HFFc6 (cell line): ENCODE measurements at places on chromosomes 2 and 18. TPM values are rescaled to one million over a fixed set of nuclear protein-coding genes. Genes with fewer than 3 reads are reported as not detected.
A peak's percentile ranks its signal among the peaks of the same experiment; 100 is the strongest.

- no peak for DNase-seq
- peaks cover 3% of the 10 kb centered on the region for H3K27me3 ChIP-seq
- no peak overlapping the region for H3K4me3 ChIP-seq
- no peaks in the 10 kb centered on the region for H3K36me3 ChIP-seq
- no peak overlapping the region for H3K27ac ChIP-seq
These were observed 19.4 kb downstream of the TOGARAM2 start for GRCh38 chr2:29000481-29000880.

DNA sequence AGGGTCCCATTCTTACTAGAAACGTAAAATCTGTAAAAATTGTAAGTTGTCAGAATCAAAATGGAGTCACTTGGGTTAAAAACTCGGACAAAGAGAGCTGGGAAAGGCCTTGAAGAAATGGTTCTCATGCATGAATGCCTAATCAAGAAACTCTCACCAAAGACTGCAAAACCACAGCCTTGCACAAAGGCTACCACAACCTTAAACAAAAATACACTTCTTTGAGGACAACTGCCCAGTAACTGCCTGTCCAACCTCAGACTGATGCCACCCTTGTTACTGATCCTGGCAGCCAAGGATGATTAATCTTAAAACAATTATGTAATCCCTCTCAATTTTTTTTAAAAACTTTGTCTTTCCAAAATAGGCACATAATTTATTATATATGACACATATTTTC, 299.3 kb downstream of the CCDC85A start:
- 0 out of 2 replicates have a peak, but pooled peaks cover 8% of the 10 kb centered on the region for H3K36me3 ChIP-seq
- H3K4me1 ChIP-seq: peaks cover 31% of the 10 kb centered on the region
- no peak for DNase-seq
- no peaks in the 10 kb centered on the region for H3K27me3 ChIP-seq
- no peak overlapping the region for H3K4me3 ChIP-seq

DNA sequence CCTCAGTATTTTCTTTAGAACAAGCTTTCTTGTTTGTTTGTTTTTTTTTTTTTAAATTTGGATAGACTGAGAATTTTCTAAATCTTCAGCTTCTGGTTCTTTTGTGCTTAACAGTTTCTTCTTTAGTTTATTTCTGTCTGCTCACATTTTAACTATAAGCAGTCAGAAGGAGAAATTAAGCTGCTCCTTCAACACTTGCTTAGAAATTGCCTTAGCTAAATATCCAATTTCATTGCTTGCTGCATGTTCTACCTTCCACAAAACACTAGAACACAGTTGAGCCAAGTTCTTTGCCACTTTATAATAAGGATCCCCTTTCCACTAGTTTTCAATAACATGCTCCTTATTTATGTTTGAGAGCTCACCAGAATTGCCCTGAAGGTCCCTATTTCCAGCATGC, 57.7 kb downstream of the NBEAL1 start:
- H3K27me3 ChIP-seq: peaks cover 2% of the 10 kb centered on the region; the same call in 1 of the 2 replicates
- peaks cover 4% of the 10 kb centered on the region; the same call in 1 of the 2 replicates for H3K4me1 ChIP-seq
- H3K27ac ChIP-seq: no peak overlapping the region
- peaks cover 30% of the 10 kb centered on the region for H3K36me3 ChIP-seq

DNA sequence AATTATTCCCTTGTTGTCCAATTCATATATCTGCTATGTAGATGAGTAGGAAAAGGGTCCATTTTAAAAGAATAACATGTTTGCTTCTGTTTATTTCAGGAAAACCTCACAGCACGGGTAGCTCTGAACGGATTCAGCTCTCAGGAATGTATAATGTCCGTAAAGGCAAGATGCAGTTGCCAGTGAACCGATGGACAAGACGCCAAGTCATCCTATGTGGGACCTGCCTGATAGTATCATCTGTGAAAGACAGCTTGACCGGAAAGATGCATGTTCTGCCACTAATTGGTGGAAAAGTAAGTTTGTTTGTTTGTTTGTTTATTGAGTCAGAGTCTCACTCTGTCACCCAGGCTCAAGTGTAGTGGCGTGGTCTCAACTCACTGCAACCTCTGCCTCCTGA, 114.6 kb downstream of the PHLPP1 start:
- no peak for DNase-seq
- no peak overlapping the region; the same call in 1 of the 2 replicates for H3K27ac ChIP-seq
- H3K36me3 ChIP-seq: no peaks in the 10 kb centered on the region; the same call in 1 of the 2 replicates
- H3K4me3 ChIP-seq: no peak overlapping the region

DNA sequence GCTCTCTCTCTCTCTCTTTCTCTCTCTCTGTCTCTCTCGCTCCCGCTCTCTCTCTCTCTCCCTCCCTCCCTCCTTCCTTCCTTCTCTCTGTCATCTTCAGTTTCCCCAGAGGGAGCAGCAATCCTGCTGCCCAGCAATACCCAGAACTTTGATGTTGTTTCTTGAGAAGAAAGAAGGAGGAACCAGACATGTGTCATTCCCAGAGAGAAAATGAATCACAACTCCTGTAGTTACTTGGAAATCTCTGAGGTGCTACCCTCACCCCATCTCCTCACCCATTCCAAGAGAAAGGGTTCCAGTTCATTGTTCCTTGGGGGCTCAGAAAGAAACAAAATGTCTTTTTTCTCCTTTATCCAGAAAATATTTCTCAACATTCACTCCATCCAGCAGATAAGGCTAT, 449.1 kb downstream of the TNS1 start:
- H3K27ac ChIP-seq: no peak overlapping the region
- DNase-seq: no peak
- H3K4me1 ChIP-seq: peaks cover 69% of the 10 kb centered on the region
- 0 out of 2 replicates have a peak, but pooled peaks cover 2% of the 10 kb centered on the region for H3K27me3 ChIP-seq
- no peak overlapping the region for H3K4me3 ChIP-seq

DNA sequence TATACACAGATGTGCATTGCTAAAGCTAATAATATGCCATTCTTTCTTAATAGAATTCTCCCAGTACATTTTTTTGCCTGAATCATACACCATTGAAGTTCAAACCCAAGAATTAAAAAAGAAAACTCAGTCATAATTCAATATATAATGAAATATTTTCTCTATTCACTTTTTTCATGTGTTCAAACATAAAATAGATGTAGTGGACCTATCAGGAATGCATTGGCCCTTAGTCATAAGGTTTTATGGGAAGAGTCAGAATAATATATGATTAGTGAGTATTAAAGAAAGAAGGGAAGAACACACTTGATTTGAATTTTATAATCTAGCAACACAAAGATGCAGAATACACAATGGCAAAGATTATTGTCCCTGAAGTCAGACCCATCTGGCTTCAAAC, 297.0 kb upstream of the COL3A1 start:
- H3K4me1 ChIP-seq: peaks cover 43% of the 10 kb centered on the region
- no peak overlapping the region for H3K4me3 ChIP-seq
- no peak for DNase-seq
- H3K27ac ChIP-seq: no peak overlapping the region
- H3K36me3 ChIP-seq: no peaks in the 10 kb centered on the region

DNA sequence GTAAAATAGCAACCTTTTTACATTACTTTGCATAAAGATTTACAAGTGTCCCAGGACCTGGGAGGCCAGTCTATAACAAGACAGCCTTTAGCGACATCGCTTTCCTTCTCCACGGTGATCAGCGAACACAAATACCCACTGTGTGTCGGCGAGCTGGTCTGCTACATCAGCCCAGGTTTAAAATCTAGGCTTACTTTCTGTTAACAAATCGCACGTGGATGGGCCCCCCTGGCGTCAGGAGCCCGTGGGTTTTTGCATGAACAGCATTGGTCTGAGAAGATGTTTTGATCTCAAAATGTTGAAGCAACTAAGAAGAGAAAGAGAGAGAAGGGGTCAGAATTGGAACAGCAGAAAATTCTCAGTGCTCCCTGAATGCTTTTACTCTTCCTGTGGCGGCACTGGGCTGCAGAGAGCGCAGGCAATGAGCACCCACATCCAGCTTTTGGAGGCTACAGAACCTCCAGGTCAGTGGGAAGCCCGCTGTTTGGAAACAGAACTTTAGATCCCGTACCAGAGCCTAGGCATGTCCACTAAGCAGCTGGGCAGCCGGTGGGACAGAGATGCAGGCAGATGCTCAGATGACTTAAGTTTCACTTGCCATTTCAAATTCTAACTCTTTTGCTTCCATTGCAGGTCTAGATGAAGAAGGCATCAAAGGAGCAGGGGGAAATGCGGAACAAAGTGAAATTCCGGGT, 32.9 kb downstream of the CYP27C1 start:
- no peak overlapping the region for H3K27ac ChIP-seq
- peaks cover 6% of the 10 kb centered on the region for H3K36me3 ChIP-seq
- H3K27me3 ChIP-seq: peaks cover 28% of the 10 kb centered on the region
- no peaks in the 10 kb centered on the region for H3K4me1 ChIP-seq
- no peak overlapping the region for H3K4me3 ChIP-seq

DNA sequence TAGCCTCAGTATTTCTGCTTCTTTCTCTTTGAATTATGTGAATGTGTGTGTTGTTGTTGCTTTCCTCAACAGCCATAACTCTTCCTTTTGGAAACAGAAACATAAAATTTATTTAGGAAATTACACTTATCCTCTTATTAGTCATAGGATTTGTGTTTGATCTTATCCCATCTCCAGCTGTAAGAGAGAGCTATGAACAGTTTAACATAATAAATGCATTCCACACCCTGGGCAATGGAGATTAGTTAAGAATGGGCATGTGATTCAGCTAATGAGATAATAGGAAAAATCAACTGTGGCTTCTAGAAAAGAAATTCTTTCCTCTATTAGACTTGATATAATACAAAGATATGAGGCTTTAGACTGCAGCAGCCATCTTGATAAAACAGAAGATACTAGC, 55.0 kb downstream of the SCN7A start:
- H3K4me3 ChIP-seq: no peak overlapping the region
- H3K27me3 ChIP-seq: peaks cover 1% of the 10 kb centered on the region
- no peak for DNase-seq
- H3K27ac ChIP-seq: no peak overlapping the region

DNA sequence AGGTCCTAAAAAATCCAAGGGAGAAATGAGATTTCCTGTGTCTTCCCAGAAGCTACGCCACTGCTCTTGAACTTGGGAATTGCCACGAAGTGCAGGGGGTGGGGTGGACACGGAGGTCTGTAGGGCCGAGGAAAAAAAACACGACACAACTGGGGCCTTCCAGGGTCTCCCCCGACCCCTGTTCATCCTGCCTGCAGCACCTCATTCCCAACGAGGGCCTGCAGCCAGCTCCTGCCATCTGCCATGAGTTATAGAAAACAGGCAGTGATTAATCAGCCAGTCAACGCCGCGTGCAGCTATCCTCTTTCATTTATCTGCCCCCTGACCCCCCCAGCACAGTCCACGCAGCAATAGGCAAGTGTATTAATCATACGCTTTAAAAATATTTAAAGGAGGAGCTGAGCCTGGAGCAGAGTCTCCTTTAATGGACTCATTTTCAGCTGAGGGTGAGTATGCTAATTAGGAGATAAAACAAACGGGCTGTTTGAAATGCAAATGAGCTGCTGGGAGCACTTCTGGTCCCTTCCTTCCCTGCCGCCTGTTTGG, 209.9 kb downstream of the TFCP2L1 start:
- H3K27me3 ChIP-seq: peaks cover 13% of the 10 kb centered on the region
- no peaks in the 10 kb centered on the region for H3K36me3 ChIP-seq
- H3K27ac ChIP-seq: peak overlapping the region; percentile 92

- no peaks in the 10 kb centered on the region for H3K36me3 ChIP-seq
- H3K4me3 ChIP-seq: no peak overlapping the region
- no peak overlapping the region for H3K27ac ChIP-seq
- DNase-seq: peak; percentile 5
- H3K27me3 ChIP-seq: no peaks in the 10 kb centered on the region
These were observed 158.0 kb upstream of the KLHL14 start for GRCh38 chr18:32930695-32931301.

DNA sequence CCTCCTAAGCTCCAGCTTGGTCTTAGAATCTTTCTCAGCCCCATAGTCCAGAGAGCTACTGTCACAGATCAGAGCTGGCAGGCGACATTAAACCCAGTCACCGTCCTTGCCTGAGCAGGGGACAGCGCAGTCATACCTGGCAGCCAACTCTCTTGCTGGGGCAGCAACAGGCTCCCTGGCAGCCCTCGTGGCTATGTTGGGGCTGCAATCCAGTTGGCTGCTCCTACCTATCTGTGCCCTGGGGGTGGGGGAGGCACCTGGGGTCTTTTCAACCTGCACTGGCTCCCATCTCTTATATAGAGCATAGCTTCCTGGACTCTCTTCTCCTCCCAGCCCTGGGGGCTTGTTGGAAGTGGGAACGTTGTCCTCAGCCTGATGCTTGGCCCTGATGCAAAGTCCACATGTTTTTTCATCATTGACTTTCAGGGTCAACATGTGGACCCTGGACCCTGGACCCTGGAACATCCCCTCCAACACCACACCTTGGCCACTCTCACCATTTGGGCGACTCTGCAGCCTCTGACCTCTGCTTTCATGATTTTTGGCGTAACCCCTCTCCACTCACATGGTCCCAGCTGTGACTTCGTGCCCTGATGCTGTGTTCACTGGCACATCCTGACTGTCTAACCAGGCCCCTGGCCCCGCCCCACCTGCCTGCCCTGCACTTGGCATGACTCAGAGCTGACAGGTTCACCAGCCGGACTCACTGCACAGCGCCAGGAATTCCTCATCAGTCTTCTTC, 45.6 kb downstream of the ATOH8 start:
- DNase-seq: no peak
- no peak overlapping the region for H3K27ac ChIP-seq
- H3K4me3 ChIP-seq: no peak overlapping the region
- peaks cover 9% of the 10 kb centered on the region; the same call in 1 of the 2 replicates for H3K36me3 ChIP-seq
- H3K4me1 ChIP-seq: peaks cover 38% of the 10 kb centered on the region

- H3K4me1 ChIP-seq: peaks cover 40% of the 10 kb centered on the region
- DNase-seq: no peak
- H3K4me3 ChIP-seq: peak overlapping the region; percentile 77
- no peak overlapping the region for H3K27ac ChIP-seq
These were observed 771 bp upstream of the IGFBP2 start for GRCh38 chr2:216632346-216632951.

Gene ALPP
- not detected in 3 replicates for total RNA-seq

Gene PAX8
- 0.74 to 5.9 TPM (median 0.75 TPM) in 3 replicates for total RNA-seq

Gene NT5C1B
- total RNA-seq: not detected in 3 replicates

Gene HNMT
- total RNA-seq: 0.80 and 2.2 TPM in 2 replicates

Gene DYSF
- 0.07 to 0.41 TPM (median 0.21 TPM) in 3 replicates for total RNA-seq
